ENCODE measurements at places on chromosomes 1 and 21. TPM values are rescaled to one million over a fixed set of nuclear protein-coding genes. Genes with fewer than 3 reads are reported as not detected.

TRIM67 gene
- not detected for total RNA-seq

SPATA17 gene
- 4.0 TPM for total RNA-seq

VSIG8 gene
- total RNA-seq, result 0.35 TPM

ADAM30 gene
- not detected for total RNA-seq

C1orf94 gene
- not detected for total RNA-seq

TM2D1 gene
- 47.8 TPM for total RNA-seq

COG2 gene
- total RNA-seq, result 23.1 TPM

GPR3 gene
- total RNA-seq, result 0.18 TPM

MPZ gene
- 4.0 TPM for total RNA-seq

COL16A1 gene
- total RNA-seq, result 11.8 TPM

FALEC gene
- not detected for total RNA-seq

HMGCS2 gene
- total RNA-seq, result 0.32 TPM

GSTM5 gene
- 11.7 TPM for total RNA-seq

SHISAL2A gene
- 1.6 TPM for total RNA-seq

PRAMEF17 gene
- total RNA-seq, result not detected

PTPN22 gene
- total RNA-seq, result 14.1 TPM

RTCA gene
- 31.1 TPM for total RNA-seq

PPOX gene
- 24.1 TPM for total RNA-seq

ANXA9 gene
- total RNA-seq, result 0.68 TPM

FLAD1 gene
- total RNA-seq, result 31.9 TPM

AKIRIN1 gene
- total RNA-seq, result 43.8 TPM

SPRR1A gene
- total RNA-seq, result not detected

HES5 gene
- 1.5 TPM for total RNA-seq

GPA33 gene
- 3.6 TPM for total RNA-seq

LCE1C gene
- total RNA-seq, result not detected

TSACC gene
- not detected for total RNA-seq

OR2T29 gene
- total RNA-seq, result not detected

RCAN3 gene
- total RNA-seq, result 16.7 TPM

CD5L gene
- 6.8 TPM for total RNA-seq

RAB3B gene
- 0.06 TPM for total RNA-seq

PRAMEF8 gene
- not detected for total RNA-seq

P3R3URF gene
- total RNA-seq, result not detected

AGO4 gene
- total RNA-seq, result 32.9 TPM

TRAF3IP3 gene
- 12.4 TPM for total RNA-seq

XCL1 gene
- 1.2 TPM for total RNA-seq

PTCH2 gene
- total RNA-seq, result 1.0 TPM

PLA2G2D gene
- 0.27 TPM for total RNA-seq

DIO1 gene
- not detected for total RNA-seq

RGS18 gene
- 13.0 TPM for total RNA-seq

LINGO4 gene
- total RNA-seq, result 0.50 TPM

KIF2C gene
- total RNA-seq, result 1.7 TPM

RGS16 gene
- 14.6 TPM for total RNA-seq

Measured in lower lobe of right lung (tissue), 2 donors.